ENCODE measurements at places on chromosomes 12 and 14.

DNA sequence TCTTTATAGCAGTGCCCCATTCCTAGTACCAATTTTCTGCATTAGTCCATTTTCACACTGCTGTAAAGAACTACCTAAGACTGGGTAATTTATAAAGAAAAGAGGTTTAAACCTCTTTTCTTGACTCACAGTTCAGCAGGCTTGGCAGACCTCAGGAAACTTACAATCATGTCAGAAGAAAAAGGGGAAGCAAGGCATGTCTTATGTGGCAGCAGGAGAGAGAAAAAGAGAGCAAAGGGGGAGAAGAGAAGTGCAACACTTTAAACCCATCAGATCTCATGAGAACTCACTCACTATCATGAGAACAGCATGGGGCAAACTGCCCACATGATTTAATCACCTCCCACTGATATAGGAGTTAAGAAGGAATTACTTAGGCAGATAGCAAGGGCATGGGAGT lies 101.6 kb upstream of the PLEKHG7 start:
- no peak for DNase-seq

DNA sequence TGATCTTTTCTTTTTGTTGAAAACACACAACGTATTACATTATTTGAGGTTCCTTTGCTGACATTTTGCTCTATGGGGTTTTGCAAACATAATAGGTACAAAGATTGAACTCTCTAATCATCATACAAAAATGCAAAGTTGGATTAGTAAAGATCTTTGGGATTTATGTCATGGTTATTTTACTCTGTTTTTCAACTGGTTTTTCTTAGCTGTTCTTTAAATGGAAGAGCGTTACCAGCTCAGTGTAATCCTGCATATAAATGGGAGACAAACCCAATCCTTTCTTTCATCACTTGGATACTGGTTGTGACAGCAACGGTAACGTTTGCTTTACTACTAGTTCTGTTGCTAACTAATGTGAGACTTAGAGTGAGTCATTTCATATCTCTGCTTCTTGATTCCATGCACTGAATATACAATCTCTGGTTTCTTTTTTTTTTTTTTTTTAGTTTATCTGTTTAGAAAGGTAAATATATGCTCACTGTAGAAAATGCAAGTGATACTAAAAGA lies 104.9 kb upstream of the NOVA1 start:
- no peak for DNase-seq

- no peak for DNase-seq
These were observed 12.2 kb upstream of the ARHGAP5 start for GRCh38 chr14:32064931-32065330.

GRCh38 chr12:91769736-91770135 lies 375.9 kb downstream of the BTG1 start:
- DNase-seq: no peak

DNA sequence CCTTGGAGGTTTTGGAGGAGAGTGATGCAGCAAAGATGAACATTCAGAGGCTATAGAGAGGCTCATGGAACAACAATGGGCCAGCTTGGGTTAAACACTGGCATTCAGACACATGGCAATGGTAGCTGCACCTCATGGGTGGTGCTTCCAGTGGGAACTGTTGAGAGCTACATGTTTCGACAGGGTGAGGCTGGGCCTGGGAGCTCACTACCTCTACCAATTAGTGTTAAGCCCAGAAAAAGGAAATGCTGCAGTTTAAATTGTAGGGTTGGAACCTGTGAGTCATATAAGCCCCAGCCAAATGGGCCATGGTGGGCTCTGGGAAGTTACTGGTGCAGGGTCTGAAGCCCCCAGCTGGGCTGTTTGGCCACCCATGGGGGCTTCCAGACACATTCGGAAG lies 279.7 kb downstream of the ZFP36L1 start:
- no peak for DNase-seq

DNA sequence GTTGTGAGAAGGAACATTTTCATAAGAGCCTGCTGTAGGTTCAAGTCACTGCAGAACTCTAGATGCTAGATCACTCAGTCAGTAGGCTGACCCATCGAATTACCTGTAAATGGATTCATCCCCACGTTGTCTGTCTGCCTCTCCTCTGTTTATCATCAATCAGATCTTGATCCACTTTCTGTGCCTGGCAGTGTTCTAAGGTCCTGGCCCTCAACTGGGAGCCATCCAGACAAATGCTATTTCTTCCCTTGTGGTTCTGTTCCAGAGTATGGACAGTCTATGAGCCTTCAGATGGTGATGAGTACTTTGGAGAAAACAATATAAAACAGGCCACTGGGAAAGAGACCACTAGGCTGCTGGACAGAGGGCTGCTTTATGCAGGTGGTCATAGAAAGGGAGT lies 699.4 kb upstream of the TMEM132C start:
- no peak for DNase-seq

DNA sequence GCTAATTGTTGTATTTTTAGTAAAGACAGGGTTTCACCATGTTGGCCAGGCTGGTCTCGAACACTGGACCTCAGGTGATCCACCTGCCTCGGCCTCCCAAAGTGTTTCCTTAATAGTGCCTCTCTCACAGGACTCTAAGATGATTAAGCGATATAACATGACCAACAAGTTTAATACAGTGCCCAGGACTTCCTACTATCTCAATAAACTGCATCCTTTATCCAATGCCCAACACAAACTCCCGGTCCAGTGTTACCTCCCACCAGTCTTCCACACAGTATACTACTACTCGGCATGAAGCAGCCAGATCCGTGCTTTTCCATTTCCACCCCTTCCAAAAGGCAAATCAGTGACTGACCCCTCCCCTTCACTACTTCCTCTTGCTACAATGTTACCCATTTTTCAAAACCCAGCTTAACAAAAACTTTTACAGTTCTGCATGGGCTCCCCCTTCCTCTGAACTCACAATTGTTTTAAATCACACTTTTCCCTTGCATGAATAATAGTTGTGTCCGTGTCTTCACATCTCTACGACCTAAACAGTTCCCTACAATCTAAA lies 900 bp downstream of the NOP2 start:
- DNase-seq: no peak

All from activated T-cell treated with anti-CD3 and anti-CD28 coated beads for 4 hours (primary cell).